Endodermal cell (in vitro differentiated cells): ENCODE measurements at places on chromosomes 1 and 21.

- DNase-seq, result no peak
- H3K4me3 ChIP-seq, result no peak overlapping the region
- no peaks in the 10 kb centered on the region for H3K27me3 ChIP-seq
- H3K27ac ChIP-seq, result no peak overlapping the region
- peaks cover 8% of the 10 kb centered on the region for H3K4me1 ChIP-seq
- no peaks in the 10 kb centered on the region for H3K36me3 ChIP-seq
Observed at GRCh38 chr1:211935448-211935970, 99.8 kb downstream of the INTS7 start.

DNA sequence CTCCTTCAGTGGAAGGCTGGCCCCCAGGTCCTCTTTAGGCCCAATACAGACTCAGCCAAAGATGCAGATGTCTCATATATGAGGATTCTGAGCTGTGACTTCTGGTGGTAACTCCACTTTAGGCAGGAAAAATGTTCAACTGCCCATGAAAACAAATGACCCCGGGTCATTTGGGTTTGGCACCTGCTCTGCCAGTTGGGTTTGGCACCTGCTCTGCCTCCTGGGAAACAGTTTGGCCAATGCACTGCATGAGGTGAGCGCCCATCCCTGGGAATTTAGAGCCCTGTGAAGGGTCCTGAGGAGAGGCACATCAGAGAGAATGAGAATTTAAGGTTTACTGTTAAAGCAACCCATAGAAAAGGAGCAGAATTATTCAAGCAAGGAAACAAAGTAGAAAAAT lies 45.3 kb downstream of the B3GALT5 start:
- H3K4me3 ChIP-seq, result no peak overlapping the region
- H3K27ac ChIP-seq, result no peak overlapping the region
- DNase-seq, result no peak
- no peaks in the 10 kb centered on the region for H3K36me3 ChIP-seq
- H3K27me3 ChIP-seq, result no peaks in the 10 kb centered on the region

DNA sequence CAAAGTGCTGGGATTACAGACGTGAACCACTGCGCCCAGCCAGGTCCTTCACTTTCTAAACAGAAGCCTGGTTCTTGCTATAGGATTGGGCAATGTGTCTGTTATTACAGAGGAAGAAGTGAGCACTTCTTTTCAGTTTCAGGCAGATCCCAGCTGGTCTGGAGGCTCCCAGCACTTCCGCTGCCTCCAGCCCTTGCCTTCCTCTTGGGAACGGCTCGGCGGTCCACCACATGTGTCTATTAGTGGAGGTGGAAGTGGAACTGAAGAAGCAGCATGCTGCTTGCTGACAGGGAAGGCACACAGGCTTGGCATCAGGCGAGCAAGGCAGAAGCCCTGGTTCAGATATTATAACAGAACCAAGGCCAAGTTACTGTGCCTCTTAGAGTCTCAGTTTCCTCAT lies 17.0 kb downstream of the MKNK1 start:
- H3K27ac ChIP-seq, result no peak overlapping the region
- no peaks in the 10 kb centered on the region for H3K27me3 ChIP-seq
- no peak overlapping the region for H3K4me3 ChIP-seq
- no peak for DNase-seq

GRCh38 chr1:150477733-150478132 lies 9.5 kb upstream of the TARS2 start:
- peaks cover 5% of the 10 kb centered on the region for H3K36me3 ChIP-seq
- H3K4me3 ChIP-seq, result no peak overlapping the region
- H3K27me3 ChIP-seq, result peaks cover 6% of the 10 kb centered on the region
